ENCODE measurements at places on chromosomes 3 and 15.

- DNase-seq: no peak
Observed at GRCh38 chr15:78006567-78007205, 70.8 kb downstream of the TBC1D2B start.

DNA sequence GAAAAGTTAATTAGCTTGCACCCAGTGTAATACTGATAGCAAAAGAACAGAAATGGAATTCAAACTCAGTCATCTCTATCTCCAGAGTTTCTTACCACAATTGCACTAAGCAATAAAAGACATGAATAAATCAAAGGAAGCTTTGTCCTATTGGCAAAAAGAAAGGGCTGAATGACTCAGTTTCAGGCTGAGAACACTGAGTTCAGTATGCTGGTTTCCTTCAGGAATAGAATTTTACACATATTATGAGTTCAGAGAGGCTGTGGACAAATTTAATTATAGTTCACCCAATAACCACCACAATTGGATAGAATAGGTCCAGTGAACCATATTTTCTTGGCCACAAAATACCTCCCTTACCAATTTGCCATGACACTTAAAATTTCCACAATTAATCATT lies 249.7 kb downstream of the KCNMB2 start:
- DNase-seq: no peak

DNA sequence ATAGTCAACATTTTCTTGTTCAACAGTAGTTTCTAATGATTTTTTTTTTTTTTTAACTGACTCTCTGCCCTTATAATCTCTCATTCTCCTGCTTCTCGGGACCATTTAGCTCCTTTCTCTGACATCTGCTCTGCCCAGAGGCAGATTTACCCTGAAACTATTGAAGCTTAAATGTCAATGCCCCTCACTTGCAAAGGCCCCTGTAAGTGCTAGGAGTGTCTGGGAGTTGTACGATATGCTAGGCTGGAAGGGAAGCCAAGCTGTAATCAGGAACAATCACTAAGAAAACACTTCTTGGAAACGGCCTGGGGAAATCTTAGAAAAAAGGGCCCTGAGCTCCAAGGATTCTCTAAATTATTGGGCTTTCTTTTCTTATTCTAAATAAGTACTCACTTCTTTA lies 5.8 kb upstream of the PLOD2 start:
- no peak for DNase-seq

- DNase-seq: no peak
Observed at GRCh38 chr3:57309769-57310360, 17.4 kb upstream of the ASB14 start.

DNA sequence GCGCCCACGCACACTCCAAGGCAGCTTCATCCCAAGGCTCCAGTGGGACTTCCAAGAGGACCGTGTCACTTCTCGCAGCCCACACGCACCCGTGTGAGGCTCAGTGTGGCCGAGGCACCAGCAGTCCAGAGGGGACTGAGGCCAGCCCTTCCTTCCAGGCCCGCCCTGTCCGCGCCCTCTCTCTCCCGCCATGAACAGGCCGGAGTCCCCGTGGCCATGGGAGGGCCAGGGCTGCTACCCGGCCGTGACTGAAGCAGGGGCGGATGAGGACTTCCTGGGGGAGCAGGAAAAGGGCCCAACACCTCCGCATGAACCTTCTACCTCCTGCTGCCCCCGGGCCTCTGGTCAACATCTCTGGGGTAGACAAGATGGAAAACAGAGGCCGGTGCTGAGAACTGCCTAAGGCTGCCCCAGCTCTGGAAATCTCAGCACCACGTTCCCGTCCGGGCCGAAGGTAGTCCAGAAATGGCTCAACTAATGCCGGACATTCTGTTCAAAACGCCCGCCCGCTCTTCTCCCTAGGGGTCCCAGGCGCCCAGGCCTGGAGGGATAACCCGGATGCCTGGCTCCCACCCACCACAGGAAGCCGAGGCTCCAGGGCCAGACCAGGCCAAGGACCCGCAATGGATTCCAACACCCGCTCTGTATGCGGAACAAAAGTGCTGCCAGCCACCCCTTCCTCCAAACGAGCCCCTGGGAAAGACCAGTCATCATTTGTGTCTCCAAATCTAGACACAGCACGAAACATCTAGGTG lies 32.7 kb downstream of the TNK2 start:
- DNase-seq: no peak

DNA sequence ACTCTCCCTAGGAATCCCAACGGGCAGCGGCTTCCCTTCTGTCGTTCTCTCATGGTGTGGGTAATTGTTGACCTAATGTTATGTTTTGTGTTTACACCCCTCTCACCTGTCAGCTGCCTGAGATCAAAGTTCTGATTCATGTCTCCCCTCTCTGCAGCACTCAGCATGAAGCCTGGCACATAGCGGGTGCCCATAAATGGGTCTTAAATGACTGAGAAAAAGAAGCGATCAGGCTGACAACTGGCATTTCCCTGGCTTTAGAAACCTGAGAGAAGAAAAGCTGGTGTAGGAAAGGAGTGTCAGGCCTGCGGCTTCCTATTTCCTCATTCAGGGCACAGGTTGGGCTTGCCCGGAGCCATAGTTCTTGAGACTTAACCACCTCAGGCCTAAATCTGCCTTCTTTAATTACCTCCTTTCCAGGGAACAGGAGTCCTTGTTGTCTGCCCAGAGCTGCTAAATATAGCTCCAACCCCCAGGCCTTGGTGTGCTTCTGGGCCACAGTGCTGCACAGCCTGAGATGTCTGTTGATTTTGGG lies 31.8 kb downstream of the LPP start:
- DNase-seq: no peak

GRCh38 chr15:78044407-78045155 lies 32.9 kb downstream of the TBC1D2B start:
- DNase-seq: no peak

DNA sequence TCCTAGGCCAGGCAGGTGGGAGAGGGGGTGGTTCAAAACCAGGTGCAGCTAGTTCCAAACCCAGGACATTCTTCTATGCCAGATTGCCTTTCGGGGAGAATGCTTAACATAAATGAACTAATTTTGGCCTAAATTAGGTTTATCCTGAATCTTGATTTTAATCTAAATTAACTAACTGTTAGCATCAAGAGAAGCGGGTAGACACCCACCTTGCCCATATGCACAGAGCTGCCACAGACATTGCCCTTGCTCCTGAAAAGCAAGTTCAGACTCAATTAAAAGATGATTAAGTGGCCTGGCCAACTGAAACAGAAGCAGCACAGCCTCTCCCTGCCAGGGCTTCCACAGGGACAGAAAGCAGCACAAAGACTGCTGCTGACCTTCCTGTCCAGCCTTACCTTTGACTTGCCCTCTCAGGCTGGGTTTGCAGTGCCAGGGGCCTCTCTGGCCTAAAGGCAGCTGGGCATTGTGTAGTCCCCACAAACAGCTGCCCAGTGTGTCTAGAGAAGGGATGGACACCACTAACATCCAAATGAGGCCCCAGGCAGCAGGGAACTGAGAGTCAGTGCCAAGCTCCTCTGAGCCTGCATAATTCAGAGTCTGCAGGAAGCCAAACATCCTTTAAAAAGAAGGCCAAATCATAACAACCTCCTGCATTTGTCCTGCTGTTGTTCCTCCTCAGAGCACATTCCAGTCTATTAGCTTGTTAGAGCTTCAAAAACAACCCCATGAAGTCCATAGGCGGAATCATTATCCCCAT lies 15.4 kb upstream of the OXTR start:
- no peak for DNase-seq

GRCh38 chr15:77180270-77180669 lies 109.4 kb upstream of the TSPAN3 start:
- DNase-seq: no peak

DNA sequence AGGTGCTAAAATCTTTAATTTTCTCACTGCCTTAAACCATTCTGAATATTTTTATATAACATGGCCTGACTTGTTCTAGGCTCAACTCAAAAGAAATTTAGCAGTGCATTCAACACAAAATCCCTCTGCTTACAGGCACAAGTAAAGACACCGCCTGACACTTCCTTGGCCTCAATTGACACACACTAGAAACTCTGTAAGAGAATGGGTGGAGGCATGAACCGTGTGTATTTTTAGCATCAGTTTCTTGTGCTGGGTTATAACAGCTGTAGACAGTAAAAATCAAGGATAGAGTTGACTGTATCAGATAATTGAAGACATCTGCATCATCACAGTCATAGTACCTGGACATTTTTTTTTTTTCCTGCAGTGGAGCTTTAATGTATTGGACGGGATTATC lies 54.3 kb downstream of the SLC9A9 start:
- no peak for DNase-seq

Data from activated CD4-positive, alpha-beta T cell treated with anti-CD3 and anti-CD28 coated beads, Interleukin-2, amount 50 U/mL, for 1 hour (primary cell).